ENCODE measurements at places on chromosomes 6 and 20.

- no peak for DNase-seq
Measured at GRCh38 chr6:40438246-40438887, 148.8 kb downstream of the LRFN2 start.

GRCh38 chr6:71396410-71396801 lies 107.8 kb downstream of the OGFRL1 start:
- no peak for DNase-seq

GRCh38 chr6:7311917-7312615 lies 933 bp downstream of the SSR1 start:
- DNase-seq: no peak

- DNase-seq: peak; percentile 4
Measured at GRCh38 chr6:112626468-112627082, 279.4 kb downstream of the RFPL4B start.

DNA sequence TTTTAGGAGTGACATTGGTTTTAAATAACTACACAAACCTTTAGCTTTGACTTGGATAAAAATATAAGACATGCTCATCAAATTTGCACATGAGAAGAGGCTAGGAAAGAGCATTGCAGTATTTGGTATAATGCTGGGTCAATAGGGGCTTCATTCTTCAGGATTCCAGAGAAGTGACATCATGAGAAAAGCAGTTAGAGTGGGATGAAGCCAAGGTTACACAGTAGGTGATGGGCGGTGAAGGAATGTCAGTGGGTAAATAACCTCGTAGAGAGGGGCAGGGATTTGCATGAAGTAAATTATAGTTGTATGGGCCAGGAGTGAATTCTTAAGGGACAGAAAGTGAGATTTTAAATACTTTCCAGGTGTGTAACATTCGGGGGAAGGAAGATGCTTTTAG lies 216.2 kb downstream of the RFPL4B start:
- DNase-seq: no peak

- DNase-seq: no peak
Measured at GRCh38 chr20:35690265-35690664, 8.9 kb downstream of the NFS1 start.

- DNase-seq: no peak
Measured at GRCh38 chr6:53290537-53291510, 57.9 kb downstream of the ELOVL5 start.

GRCh38 chr6:140546640-140547039 lies 1172.2 kb upstream of the CITED2 start:
- no peak for DNase-seq

DNA sequence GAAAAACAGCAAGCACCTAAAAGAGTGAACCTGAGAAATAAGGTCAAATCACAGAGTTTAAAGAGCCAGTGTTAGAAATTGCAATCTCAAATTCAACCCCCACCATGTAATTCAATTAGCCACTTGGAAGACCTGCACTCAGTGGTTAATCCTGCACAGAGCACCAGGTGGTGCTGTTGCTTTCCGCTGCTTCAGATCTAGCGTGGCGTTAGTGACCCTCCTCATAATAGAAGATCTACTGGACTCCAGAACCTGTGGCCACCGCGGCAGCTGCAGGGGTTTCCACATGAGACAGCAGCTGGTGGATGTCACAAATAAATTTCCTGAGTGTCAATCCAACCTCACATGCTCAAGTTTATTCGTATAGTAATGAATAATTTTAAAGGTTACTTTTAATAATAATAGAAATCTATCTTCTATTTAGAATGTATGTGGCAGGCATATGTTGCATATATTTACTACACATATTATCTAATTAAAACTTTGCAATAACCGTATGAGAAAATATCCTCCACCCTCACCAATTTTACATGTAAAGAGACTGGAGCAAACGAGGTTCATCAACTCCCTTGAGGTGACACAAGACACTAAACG lies 84.4 kb downstream of the SYNE1 start:
- DNase-seq: peak; percentile 77

- peak; percentile 86 for DNase-seq
Measured at GRCh38 chr6:36752886-36753506, 55.4 kb downstream of the RAB44 start.

DNA sequence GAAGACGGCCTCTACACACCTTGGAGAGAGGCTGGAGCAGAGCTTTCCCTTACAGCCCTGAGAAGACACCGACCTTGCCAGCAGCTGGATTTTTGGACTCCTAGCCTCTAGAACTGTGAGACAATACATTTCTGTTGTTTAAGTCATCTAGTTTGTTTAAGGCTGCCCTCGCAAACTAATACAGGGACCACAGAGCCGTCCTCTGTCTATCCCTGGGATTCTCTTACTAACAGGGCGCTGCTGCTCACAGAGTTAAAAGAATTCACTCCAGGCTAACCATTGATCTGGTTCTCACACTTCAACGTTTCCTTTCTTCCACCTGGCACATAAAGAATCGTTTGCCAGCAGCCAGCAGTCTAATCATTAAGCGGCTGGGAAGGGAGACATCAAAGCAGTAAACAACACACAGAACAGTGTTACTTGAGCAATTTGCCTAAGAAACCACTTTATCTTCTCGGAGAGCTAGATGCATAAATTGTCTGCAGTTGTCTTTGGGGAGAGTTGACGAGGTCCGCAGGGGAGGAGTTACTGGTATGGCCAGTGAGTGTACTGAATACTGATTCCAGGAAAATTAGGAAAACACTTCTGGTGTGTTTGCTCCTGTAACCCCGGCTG lies 103.5 kb upstream of the AKAP12 start:
- no peak for DNase-seq

- DNase-seq: no peak
Measured at GRCh38 chr6:20409427-20409971, 7.8 kb downstream of the E2F3 start.

GRCh38 chr6:55705451-55706440 lies 126.8 kb upstream of the HMGCLL1 start:
- DNase-seq: no peak

DNA sequence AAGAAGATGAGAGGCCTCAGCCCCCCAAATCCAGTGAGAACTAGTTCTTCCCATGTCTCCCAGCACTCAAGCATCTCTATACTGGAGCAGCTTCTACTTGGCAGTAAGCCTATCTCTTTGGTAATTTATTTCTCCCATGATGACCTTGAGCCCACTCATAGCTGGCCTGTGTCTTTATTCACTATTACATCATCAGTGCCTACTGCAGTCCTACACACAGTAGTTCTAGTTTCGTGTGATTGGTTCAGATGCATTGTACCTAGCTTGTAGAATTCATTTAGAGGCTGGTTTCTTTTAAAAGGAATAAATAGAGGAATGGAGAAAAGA lies 255.6 kb upstream of the ZFP64 start:
- no peak for DNase-seq

DNA sequence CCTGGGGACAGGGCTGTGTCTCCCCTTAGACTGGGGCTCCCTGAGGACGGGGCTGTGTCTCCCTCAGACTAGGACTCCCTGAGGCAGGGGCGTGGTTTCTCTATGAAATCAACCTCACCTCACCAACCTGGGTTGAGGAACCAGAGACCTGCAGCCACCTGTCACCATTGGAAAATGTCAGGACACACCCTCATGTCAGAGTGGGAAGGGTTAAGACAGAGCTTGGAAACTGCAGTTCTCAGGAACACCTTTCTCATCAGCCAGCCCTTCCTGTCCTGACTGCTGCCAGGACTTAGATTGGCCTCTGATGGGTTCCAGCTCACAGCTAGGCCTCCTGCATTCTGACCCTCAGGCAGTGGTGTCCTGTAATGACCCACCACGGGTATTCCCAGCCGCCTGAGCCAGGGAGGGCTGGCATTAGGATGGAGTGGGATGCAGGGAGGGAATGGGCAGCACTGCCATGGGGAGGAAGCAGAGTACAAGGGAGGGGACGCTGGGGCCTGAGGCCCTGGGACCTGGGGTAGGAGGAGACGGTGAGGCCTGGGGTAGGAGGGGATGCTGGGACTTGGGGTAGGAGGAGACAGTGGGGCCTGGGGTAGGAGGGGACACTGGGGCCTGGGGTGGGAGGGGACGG lies 76.3 kb downstream of the MRPL14 start:
- DNase-seq: no peak

DNA sequence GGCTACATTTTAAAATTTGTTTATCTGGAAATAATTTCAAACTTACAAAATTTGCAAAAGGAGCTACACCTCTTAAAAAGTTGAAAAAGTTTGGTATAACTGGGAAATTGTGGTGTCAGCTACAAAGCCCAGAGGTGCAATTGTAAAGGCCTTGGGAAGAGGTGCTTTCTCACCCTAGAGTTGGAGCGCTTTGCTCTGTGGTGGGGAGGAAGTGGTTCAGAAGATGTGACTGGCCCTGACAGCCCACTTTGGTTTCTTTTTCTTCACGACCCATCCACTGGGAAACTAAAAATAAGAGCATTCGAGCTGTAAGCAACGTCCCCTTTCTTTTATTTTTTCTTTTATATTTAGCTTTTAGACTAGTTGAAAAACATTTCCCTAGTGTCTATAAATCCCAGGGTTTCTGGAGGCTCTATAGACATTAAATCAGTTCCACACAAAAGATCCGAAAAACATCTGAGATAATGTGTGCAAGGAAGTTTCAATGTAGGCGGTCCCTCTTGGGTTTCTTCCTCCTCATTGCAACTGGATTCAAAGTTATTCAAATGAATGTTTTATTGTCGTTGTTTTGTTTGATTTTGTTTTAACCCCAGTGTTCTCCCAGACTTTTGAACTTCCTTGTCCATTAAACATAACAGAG lies 397.8 kb downstream of the KIF16B start:
- DNase-seq: no peak

GRCh38 chr6:125834348-125834747 lies 43.6 kb downstream of the NCOA7 start:
- no peak for DNase-seq

DNA sequence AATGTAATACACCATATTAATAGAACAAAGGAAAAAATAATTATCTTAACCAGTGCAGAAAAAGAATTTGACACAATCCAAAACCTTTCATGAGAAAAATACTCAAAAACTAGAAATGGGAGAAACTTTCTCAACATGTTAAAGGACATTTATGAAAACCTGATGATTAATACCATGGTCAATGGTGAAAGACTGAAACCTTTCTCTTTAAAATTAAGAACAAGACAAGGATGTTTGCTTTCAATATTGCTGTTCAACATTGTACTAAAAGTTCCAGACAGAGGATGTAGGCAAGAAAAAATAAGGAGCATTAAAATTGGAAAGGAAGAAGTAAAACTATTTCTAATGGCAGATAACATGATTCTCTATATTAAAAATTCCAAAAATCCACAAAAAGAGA lies 981.3 kb upstream of the FLRT3 start:
- no peak for DNase-seq

GRCh38 chr6:28711788-28712341 lies 186.2 kb downstream of the GPX5 start:
- DNase-seq: no peak

- DNase-seq: no peak
Measured at GRCh38 chr6:35202066-35202546, 11.7 kb upstream of the SCUBE3 start.

- DNase-seq: no peak
Measured at GRCh38 chr6:81451787-81452186, 300.7 kb downstream of the TENT5A start.

DNA sequence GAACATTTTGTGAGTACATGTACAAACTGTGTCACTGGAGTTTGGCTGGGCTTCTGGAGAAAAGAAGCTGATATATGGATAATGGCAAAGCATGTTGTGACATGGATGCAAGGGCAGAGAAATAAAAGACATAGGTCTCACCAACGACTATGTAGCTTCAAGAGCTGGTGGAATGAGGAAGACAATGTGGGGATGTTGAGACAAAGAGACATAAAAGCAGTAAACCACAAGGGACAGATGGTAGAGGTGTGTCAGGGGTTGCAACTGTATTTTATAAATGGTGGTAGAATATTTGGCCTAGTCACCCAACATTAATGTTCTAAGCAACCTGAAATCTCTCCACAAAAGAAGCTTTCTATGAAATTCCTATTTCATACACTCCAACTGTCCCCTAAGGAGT lies 199.0 kb downstream of the KCNQ5 start:
- DNase-seq: no peak

- no peak for DNase-seq
Measured at GRCh38 chr6:167532410-167533288, 207.8 kb downstream of the TTLL2 start.

GRCh38 chr6:154672086-154672485 lies 61.1 kb upstream of the SCAF8 start:
- no peak for DNase-seq

GRCh38 chr6:128327890-128328289 lies 192.5 kb downstream of the PTPRK start:
- peak; percentile 63 for DNase-seq

GRCh38 chr6:25392372-25392771 lies 113.2 kb downstream of the CARMIL1 start:
- no peak for DNase-seq

DNA sequence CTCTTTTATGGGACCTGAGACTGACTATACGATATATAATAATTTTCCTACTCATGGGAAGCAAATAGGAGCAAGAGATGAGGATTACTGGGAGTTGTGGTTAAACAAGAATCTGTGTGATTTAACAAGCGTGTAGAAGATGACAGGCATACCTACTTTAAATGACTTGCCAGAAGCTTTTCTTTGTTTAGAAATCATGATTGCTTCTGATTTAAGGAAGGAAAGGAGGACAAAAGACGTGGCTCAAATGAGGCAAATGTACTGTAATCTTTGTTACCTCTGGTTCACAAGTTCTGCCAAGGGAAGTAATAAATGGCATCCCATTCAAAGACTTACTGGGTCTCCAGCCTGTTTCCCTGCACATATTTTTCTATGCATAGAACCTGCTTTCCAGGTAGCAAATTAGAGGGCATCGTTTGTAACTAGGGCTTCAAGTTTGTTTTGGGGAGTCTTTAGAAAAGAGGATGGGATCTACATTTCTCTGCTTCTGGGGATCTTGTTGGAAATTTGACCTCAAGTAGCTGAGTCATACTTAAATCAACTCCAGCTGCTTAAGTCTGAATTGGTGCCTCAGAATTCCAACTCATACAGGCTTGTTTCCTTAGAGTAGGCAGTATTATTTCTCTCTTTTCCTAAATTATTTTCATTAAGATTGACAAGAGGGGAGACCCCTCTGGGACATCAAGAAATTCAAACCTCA lies 2.9 kb upstream of the TRMT11 start:
- DNase-seq: no peak

GRCh38 chr20:49659056-49659455 lies 54.6 kb downstream of the B4GALT5 start:
- DNase-seq: no peak

DNA sequence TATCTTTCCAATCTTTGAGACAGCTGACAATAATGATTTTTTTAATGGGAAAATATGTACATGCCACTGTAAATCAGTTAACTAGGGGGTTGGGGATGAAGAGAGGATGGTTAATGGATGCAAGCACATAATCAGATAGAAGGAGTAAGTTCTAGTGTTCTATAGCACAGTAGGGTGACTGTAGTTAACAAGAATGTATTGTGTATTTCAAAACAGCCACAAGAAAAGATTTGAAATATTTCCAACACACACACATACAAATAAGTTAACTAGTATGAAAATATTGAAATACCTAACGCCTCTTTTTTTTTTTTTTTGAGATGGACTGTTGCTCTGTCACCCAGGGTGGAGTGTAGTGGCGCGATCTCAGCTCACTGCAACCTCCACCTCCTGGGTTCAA lies 153.4 kb upstream of the SALL4 start:
- DNase-seq: no peak

GRCh38 chr20:13384132-13384531 lies 163.1 kb downstream of the ISM1 start:
- DNase-seq: no peak

All from suppressor macrophage treated with lipopolysaccharide for 1 hour (primary cell).